Fibroblast of upper back skin (primary cell): ENCODE measurements at places on chromosomes 2 and 18.

GRCh38 chr18:58536202-58536516 lies 92.7 kb downstream of the ALPK2 start:
- DNase-seq: no peak

DNA sequence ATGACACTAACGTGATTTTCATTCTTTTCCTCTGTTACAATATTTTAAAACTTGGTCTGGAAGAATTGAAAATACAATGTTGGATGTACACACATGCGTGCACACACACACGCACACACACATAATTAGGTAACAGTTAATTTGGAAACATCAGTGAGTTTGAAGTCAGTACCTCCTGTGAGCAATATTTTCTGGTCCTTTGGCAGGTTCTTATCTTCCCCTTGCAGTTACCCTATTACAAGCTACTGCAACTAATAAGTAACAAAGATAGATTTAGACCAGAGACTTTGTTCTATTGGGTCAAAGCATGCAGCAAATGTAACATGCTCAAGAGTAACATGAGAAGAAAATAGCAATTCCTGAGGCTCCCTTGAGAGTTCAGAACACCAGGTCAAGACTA lies 73.3 kb downstream of the ZNF385B start:
- no peak for DNase-seq

- DNase-seq: peak; percentile 71
These were observed at the start of gene IL1R1 for GRCh38 chr2:102141970-102142828. Gene IL1R1 (plus strand): TSS chr2:102142746. CDS start chr2:102157725, 14,979 bp downstream.

GRCh38 chr2:15964936-15965563 lies 24.7 kb downstream of the MYCN start:
- no peak for DNase-seq

DNA sequence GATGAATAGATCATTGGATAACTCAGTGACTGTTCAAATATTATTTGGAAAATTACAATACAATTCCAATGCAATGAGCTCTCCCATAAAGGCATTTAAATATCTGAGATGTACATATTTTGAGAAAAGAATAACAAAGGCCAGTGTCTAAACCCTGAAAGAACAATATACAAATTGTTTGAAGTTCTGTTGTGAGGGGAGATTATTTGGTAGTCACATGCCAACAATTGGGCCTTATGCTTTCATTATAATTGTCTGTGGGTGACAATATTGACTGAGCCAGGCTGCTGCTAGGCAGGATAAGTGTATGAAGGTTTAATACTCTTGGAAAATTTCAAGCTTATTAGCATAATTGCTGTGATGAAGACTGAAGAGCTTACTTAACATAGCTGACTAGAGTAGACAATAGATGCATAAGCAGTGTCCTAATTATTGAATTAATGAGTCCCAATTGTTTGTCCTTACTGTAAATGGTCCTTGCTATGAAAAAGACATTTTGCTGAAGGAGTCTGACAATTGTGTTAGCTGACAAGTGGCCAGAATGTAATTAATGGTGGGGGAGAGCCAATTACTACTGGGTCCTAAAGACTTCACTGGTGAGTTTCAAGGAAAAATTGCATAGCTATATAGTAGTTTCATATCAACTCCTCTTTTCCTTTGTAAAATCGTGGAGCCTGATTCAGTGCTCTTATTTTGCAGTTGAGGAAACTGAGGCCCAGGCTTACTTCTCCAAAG lies 5.0 kb upstream of the SMAD2 start:
- no peak for DNase-seq

DNA sequence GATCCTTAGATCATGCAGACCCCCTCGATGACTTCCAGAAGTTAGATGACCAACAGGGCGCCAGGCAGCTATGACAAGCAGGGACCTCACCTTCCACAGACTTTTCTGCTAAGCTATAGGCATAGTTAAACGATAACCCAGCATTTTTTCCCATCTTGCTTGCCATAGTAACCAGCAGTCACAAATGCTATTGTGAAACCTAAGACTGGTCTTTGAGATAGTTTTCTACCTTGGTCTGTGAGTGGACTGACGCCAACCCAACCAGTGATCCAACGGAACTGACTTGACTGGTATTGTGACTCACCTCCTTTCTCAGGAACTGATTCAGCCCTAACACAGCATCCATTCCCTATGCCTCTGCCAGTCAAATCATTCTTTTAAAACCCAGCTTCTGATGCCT lies 361.2 kb downstream of the LRRTM4 start:
- DNase-seq: no peak

DNA sequence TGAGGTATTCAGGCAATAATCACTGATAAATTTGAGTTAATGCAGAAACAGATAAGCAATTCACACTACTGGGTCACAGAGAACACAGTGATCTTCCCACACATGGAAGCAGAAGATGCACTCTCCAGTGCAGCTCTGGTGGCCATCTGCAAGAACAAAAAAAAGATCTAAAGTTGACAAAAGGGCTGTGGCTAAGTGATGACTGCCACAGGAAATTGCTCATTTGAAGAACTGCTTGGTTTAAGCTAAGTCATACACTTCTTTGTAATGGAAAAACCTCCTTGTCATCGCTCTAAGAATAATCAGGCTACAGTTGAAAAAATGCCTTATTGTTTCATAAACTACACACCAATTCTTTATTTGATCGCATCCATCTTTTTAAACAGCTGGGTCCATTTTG lies 115.1 kb downstream of the DTNB start:
- peak; percentile 83 for DNase-seq
